HT-29 (cell line): ENCODE measurements at places on chromosomes 16 and 17. TPM values are rescaled to one million over a fixed set of nuclear protein-coding genes. Genes with fewer than 3 reads are reported as not detected.

Gene MMP25
- total RNA-seq, result 0.05 TPM in 1 of 2 replicates, not detected in the other

Gene TEKT1
- total RNA-seq, result not detected in 2 replicates

Gene OSGIN1
- total RNA-seq, result 14.2 and 16.1 TPM in 2 replicates

Gene NAA38
- total RNA-seq, result 71.8 and 89.4 TPM in 2 replicates

Gene WFIKKN2
- total RNA-seq, result 0.05 TPM in 1 of 2 replicates, not detected in the other
